ENCODE measurements at places on chromosomes 6 and 20.

- DNase-seq: no peak
Measured at GRCh38 chr20:61173961-61174725, 77.9 kb upstream of the CDH4 start.

GRCh38 chr6:43074847-43075669 lies 1.1 kb upstream of the PTK7 start:
- DNase-seq: no peak

DNA sequence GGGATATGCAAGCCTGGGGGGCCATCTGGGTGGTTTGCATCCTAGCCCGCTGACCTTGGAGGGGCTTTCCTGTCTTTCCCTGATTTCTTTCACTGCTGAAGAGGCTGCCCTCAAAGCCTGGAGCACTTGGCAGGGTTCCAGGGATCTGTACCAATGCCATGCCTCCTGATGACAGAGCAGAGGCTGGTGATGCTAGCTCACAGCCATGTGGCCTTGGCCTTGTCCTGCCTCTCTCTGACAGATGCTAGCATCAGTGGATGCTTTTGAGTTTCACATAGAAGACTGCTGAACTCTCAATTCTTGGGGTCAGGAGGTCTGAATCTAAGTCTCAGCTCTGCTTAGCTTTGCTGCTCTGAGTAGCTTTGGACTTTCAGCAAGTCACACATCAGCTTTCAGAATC lies 21.9 kb upstream of the RREB1 start:
- peak; percentile 76 for DNase-seq

GRCh38 chr6:101435038-101435437 lies 41.5 kb downstream of the GRIK2 start:
- no peak for DNase-seq

DNA sequence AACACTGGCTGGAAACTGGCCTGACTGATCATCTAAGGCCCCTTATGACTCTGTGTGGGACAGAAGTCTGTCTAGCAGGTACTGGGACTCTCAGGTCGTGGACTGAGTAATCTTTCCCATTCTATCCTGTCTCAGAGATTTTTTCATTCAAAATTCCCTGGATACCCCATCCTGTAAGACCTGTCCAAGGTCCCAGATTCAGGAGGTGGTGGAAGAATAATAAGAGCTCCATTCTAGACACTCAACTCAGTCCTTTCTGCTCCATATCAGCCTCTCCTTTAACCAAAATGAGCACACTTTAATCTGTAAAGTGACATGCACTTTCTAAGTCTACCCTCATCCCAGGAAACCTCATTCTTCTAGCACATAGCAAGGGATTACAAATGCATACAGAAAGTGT lies 82.5 kb upstream of the MRPS10 start:
- DNase-seq: no peak

GRCh38 chr20:36355469-36356171 lies 49.5 kb downstream of the DLGAP4 start:
- no peak for DNase-seq

DNA sequence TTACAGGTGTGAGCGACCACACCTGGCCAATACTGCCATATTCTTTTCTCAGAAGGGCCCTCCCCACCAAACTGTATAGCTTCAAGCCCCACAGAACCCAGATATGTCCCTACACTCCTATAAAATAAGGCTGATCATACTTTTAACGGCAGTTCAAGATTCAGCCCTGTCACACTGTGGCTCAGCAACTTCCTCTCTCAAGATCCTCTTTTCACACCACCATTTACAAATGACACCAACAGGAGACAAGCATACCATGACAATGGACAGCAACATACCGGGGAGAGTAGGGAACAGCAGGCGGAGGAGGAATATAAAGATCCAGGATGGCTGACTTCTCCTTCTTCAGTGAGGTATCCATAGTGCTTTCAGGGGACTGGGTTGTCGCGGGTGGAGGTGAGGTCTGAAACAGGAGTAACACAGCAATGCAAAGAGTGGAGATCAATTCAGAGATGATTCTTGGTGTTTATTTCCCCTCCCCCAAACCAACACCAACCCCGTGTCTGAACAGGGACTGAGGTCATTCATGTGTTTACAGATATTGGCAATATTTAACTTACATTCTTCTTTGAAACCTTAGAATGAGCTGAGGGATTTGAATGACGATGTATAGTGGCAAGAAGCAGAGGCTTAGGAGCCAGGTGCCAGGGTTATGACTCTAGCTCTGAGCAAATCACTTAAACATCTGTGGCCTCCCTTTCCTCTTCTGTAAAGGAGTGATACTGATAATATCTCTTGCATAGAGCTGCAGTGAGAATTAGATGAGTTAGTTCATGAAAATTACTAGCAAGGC lies 57.6 kb upstream of the IPCEF1 start:
- no peak for DNase-seq

GRCh38 chr6:91299544-91300491 lies 712.9 kb upstream of the MAP3K7 start:
- DNase-seq: no peak

GRCh38 chr6:130035211-130035610 lies 16.8 kb downstream of the L3MBTL3 start:
- DNase-seq: no peak

DNA sequence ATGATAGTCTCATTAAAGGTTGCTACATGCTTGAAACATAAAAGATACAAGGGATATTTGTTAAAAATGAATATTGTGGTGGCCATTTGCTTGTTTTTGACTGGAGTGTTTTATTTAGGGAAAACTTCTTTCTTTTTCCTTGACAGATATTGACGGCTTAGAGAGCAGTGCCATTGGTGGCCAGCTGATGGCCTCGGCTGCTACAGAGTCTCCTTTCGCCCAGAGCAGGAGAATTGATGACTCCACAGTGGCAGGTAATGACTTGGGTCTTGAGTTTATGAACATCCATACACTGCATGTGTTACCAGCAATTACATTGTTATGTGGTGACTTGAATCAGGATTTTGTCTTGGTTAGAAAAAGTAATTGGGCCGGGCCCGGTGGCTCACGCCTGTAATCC lies 67.5 kb upstream of the PBOV1 start:
- no peak for DNase-seq

DNA sequence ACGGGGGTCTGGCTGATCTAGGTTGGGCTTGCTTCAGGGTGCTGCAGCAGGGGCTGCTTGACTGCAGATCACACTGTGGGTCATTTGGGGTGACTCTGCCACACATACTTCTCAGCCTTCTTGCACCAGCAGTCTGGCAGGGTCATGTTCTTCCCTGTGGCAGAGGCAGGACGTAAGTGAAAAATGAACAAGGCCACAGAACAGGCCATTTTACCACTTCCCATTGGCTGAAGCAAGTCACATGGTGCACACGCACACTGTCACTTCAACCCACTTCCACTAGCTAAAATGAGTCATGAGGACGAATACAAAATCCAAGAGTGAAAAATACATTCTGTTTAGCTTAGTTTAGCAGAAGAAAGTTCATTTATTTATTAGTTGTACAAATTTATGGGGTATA lies 168.6 kb upstream of the GGTLC1 start:
- no peak for DNase-seq

DNA sequence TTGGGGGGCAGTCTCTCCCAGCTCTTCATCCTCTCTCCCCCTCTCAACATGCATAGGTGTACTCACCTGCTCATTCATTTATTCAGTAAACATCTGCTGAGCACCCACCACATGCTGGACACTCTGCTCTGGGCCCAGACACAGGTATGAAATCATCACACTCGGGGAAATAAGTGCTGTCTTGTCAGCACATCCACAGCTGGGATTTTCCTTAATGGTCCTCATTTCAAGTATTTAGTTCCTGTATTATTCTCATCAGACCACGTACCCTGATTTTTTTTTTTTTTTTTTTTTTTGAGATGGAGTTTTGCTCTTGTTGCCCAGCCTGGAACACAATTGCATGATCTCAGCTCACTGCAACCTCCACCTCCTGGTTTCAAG lies 19.4 kb downstream of the RAB5IF start:
- DNase-seq: no peak

GRCh38 chr20:41989935-41990635 lies 371.9 kb upstream of the CHD6 start:
- no peak for DNase-seq

GRCh38 chr6:124053315-124053714 lies 249.7 kb downstream of the NKAIN2 start:
- DNase-seq: no peak

DNA sequence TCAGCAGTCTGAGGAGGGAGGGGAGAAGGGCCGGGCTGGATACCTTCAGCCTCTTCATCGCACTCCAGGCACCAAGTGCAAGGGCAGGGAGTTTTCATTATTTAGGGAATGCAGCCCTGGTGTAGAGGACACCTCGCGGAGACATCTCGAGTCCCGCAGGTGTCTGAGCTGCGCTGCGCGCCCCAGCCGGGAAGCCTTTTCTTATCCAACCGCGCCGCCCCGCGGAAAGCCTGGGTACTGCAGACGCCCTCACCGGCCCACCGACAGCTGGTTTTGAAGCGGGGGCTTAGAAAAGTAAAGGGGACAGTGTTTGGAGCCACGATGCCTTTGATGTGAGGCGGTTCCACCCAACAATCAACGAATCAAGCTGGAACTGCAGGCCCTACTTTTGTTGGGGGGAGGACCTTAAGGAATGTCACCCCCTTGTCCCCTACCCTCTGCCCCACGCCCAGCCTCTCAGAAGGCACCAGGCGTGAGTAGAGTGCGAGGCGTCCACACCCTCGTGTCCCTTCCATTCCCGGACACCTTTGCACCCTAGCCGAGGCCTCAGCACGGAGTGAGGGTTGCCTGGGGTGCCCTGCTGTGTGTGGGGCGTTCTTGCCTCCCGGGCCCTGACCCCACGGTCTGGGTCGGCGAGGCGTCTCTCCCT lies 8.6 kb downstream of the NKX2-2 start:
- DNase-seq: peak; percentile 84

DNA sequence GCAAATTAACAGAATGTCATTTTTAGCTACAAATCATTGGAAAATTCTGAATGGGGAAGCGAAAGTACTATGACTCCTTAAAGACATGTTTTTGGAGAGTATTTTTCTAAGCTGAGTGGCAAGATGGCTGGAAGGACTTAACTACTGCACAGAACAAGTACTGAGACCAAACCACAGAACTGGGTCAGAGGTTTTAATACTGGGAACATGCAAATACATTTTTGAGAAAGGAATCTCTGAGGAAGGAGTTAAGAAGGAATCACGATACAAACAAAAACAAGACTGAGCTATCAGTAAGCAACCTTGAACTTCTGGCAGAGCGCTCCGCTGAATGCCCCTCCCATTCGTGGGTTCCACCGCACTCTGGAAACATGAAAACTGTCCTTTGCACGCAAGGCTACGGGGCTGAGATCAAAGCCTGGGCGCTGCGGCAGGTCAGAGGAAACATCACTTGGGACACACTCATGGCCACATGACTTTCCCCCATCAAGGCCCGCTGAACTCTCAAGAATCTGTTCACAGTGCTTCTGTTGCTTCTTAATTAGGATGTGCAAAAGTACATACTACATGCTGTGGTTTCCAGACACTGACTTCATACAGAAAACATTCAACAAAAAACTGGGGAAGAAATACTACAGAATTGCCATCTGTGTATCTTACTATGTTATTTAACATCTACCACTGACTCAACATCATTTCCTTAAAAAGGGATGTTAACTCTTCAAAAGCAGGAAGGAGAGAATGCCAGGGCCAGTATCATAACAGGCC lies 27.8 kb downstream of the SLC23A2 start:
- DNase-seq: no peak

GRCh38 chr20:33719277-33719988 lies 677 bp downstream of the PXMP4 start:
- no peak for DNase-seq

DNA sequence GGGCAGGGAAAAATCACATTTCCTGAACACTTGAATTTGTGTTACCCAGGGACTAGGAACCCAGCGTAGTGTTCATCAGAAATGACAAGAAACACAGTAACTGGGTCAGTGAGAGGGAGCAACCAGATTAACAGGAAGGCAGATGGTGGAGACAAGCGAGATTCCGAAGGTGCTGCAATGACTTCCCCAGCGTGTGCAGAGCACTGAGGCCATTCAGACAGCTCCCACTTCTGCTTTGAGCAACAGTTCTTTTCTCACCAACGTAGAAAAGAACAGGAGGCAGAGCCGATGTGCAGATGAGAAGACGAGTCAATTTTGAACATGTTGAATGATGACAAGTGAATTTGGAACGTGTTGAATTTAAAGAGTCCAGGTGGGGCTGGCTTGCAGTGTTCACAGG lies 63.1 kb upstream of the IFNGR1 start:
- no peak for DNase-seq

DNA sequence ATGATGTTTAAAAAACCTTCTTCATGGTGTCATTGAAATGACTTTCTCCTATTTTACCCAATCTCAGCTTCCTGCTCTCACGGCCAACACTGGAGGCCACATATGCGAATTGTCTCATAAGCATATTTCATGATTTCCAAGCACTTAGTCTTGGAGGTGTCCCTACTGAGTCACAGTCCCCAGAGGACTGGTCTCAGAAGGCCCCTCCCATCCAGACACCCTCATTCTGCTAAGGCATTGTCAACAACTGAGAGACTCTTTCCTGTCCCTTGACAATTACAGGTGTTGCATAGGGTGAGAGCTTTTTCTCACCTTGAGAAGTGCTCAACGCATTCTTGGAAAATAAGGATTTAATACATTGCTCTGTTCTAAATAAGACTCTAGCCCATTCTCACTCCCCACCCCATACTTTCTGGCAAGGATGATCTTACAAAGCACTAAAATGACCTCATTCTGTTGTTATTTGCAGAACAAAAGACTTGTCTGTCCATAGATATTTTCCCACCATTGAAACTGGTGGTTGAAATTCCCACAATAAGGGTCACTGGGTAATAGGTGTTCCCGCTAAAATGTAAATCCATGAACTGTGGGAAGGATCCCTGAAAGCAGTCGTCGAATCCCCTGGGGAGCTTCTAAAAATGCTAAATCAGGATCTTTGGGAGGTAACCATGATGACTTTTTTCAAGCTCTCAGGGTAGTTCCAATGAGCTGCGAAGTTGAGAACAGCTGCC lies 32.3 kb upstream of the SLC22A23 start:
- DNase-seq: no peak

- DNase-seq: no peak
Measured at GRCh38 chr20:22944062-22944461, 91.0 kb upstream of the SSTR4 start.

GRCh38 chr20:7984192-7984591 lies 35.4 kb downstream of the TMX4 start:
- no peak for DNase-seq

DNA sequence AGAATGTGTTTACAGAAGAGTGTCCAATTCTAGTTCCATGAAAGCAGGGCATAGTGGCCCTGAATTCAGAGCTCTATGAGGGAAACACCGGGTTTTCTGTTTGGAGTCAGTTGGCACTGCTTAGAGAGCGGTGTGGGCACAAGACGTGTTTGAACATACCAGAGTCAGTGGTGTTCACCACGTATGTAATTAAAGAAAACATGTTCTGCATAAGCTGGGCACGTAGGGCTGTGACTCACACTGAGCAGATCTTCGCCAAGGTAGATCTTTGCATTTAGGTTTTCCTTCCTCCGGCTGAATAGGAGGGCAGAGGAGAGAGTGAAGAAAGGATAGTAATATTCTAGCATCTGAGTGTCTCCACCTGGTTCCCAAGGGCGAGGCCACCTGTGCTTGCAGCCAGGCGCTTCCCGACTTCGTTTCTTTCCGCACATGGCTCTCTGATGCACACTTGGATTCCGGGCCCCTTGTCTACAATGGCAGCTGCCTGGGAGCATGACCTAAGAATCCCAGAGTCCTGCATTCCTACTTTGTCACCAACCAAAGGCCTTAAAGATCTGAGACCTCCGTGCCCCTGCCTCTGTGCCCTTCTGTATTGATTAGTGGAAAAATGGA lies 136.2 kb downstream of the ERMARD start:
- DNase-seq: no peak
